ENCODE measurements at places on chromosomes 11 and 22. TPM values are rescaled to one million over a fixed set of nuclear protein-coding genes. Genes with fewer than 3 reads are reported as not detected.

GRCh38 chr11:11435635-11436034 lies 82.6 kb upstream of the CSNK2A3 start:
- DNase-seq, result no peak

- no peak for DNase-seq
These were observed 275.5 kb downstream of the SOX6 start for GRCh38 chr11:16080688-16081381.

DNA sequence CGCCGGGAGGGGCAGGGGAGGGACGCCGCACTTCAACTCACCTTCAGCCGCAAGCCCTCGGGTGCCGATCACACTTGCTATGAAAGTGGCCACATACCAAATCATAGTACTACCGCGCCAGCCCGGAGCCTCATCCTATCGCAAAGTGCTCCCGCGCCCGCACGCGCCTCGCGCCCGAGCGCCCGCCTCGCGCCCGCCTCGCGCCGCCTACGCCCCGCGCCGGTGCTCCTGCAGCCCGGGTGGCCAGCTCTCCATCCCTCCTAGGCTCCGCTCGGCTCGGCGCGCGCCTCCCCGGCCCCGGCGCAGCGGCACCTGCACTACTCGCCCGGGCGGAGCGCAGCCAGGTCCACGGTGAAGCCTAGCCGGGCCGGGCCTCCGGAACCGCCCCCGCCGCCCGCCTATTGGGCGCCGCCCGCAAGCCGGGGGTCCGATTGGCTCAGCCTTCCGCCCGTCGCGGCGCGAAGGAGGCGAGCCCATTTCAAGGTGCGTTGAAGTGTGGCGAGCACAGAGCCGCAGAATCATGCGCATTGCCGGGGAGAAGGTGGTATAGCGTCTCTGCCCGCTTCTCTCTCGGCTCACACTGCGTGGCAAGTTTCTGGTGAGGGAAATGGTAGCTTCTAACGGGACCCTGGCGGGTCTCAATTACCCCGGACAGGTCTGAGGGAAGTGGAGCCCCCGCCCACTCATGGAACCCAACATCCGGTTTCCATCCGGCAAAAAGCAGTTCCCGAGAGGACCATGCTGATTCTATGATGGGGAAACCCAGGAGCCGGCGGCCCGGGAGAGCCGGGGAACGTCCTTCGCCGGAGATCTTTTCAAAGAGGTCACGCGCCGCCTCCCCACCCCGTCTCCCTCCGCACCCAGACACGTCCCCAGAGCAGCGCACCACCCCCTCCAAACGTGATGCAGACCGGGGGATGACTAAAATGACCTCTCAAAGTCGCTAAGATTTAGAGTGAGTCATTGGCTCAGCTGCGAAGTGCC lies at the start of gene IGSF9B:
IGSF9B (minus strand) TSS at position 319 of the 984 bp plus-strand sequence; CDS start at position 105, 214 bp downstream.
- DNase-seq, result peak; percentile 94

The GGTLC3 gene
- total RNA-seq, result not detected

- peak; percentile 18 for DNase-seq
These were observed 10.1 kb upstream of the ACR start for GRCh38 chr22:50727678-50728522.

The OR52H1 gene
- not detected for total RNA-seq

The HORMAD2 gene
- total RNA-seq, result not detected

DNA sequence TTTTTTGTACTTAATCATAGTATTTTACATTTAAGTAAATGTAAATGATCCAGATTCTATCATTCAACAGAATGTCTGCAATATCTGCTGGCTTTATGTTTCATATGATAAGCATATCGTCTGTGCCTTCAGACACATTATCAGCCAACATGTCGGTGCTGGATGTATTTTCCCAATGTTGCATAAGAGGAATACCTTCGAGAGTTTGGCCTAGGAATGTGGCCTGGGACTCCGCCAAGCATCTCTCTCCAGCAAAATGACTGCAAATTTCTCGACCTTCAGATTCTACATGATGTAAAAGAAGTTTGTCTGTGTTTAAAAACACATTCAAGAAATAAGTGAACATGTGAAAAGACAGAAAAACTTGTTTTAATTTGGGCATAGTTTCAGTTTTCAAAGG lies 6.9 kb downstream of the BDNF start:
- no peak for DNase-seq

The SCGB1A1 gene
- total RNA-seq, result not detected

DNA sequence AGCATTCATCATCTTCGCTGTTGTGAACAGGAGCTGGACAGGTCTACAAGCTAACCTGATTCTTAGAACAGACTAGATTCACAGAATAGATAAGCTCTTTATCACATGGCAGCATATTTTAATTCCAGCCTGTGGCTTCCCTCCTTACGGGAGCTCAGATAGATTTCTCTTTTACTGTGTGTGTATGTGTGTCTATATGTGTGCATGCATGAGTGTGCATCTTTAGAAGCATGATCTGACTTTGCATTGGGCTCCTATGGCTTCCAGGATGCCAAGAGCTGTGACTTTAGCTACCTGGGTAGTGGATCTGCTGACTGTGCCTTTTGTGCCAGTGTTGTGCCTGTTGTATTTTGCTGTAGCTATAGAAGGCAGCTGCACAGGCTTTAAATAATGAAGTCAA lies 44.3 kb downstream of the ZNRF3 start:
- no peak for DNase-seq

GRCh38 chr11:122367809-122368231 lies 251.8 kb upstream of the BLID start:
- DNase-seq, result no peak

The KCNC1 gene
- total RNA-seq, result not detected

- no peak for DNase-seq
These were observed 45.6 kb downstream of the PISD start for GRCh38 chr22:31616315-31616980.

The LDHAL6A gene
- not detected for total RNA-seq

- no peak for DNase-seq
These were observed 283.1 kb upstream of the CADM1 start for GRCh38 chr11:115787302-115787701.

The GLYATL2 gene
- total RNA-seq, result 0.50 TPM

GRCh38 chr11:77309401-77310085 lies 8.1 kb upstream of the GDPD4 start:
- DNase-seq, result no peak

The VWA5A gene
- 2.8 TPM for total RNA-seq

The SLC5A1 gene
- total RNA-seq, result 223 TPM

DNA sequence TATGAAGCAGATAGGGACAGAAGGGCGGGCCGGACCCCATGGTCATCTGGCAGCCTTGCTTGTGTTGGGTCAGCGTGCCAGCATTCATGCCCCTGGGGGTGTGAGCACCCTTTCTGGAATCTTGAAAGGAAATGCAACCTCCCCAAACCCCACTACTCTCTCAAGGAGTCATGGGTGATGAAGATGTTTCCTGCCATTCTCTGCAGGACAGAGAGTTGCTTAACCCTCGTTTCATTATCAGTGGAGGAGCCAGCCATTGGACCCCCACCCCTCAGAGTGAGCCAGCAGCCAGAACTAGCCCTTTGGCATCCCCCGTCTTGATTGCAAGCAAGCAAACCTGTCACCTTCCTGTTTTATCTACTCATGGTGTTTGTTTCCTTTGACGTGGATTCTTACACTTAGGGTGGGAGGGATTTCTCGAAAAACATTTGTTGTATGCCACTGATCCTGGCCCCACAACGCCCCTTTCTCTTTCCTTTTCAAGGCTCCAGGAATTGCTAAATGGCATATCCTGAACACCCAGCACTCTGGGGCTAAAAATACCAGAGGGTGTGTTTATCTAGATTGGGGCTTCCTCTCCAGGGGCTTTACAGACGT lies 258.3 kb downstream of the ETS1 start:
- no peak for DNase-seq

- DNase-seq, result no peak
These were observed 16.2 kb downstream of the SLC37A2 start for GRCh38 chr11:125079151-125079877.

The FBLN1 gene
- total RNA-seq, result 93.3 TPM

The IGSF9B gene
- 34.5 TPM for total RNA-seq

DNA sequence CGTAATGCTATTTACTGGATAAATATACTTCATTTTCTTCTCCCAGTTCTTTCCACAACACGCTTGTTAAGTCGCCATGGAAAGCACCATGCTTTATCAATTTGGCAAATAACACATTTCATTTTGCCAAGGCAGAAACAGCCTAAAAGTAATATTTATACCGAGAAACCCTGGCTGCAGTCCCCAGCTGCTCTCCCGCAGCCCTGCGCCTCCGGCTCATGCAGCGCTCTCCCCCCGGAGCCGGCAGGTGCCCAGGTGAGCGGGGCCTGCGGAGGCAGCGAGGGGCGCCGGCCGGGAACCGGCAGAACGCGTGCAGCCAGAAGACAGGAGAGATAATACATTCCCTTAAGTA lies 681 bp upstream of the ARHGEF12 start:
- DNase-seq, result no peak

DNA sequence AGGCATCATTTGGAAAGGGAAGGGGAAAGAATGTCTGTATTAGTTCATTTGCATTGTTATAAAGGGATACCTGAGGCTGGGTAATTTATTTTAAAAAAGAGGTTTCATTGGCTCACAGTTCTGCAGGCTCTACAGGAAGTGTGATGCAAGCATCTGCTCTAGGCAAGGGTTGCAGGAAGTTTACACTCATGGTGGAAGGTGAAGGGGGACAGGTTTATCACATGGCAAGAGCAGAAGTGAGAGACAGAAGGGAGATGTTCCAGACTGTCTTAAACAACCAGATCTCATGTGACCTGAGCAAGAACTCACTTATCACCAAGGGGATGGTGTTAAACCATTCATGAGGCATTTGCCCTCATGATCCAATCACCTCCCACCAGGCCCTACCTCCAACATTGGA lies 90.6 kb downstream of the CCDC83 start:
- DNase-seq, result no peak

DNA sequence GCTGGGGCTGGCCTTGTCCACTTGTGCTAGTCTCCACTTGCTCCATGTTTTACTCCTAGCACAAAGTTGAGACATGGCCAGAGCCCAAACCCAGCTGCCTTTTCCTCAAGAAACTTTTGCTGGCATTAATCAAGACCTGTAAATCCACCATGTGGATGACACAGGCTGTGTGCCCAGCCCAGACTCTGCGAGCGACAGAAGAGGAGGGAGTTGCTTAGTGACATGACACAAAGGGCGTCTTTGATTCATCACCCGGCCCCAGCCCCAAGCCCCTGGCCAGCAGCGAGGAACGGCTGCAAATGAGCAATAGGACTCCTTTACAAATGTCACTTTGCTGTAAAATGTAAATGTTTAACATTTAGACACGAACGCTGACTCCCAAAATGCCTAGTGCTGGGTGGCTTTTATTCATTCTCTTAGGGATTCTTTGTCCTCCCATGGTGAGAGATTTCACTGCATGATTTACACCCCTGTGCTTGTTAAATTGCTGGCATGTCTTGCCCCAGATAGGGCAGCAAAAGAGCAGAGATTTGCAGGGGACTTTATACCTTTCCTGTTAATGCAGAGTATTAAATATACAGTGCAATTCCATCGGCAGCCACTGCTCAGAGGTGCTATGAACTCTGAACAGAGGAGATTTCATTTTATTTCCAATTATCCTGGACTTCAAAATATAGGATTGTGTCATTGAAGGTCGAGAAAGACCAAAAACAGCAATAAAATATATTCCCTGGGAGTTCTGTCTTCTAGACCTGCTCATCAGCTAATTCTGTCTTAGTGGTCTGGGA lies 263.6 kb upstream of the NCAM1 start:
- DNase-seq, result no peak

The TBCEL gene
- 24.6 TPM for total RNA-seq

- peak; percentile 25 for DNase-seq
These were observed 8.9 kb upstream of the SYT8 start for GRCh38 chr11:1825785-1826451.

The NXPE1 gene
- total RNA-seq, result not detected

- DNase-seq, result no peak
These were observed 142.3 kb downstream of the NXPE2 start for GRCh38 chr11:114820621-114821020.

DNA sequence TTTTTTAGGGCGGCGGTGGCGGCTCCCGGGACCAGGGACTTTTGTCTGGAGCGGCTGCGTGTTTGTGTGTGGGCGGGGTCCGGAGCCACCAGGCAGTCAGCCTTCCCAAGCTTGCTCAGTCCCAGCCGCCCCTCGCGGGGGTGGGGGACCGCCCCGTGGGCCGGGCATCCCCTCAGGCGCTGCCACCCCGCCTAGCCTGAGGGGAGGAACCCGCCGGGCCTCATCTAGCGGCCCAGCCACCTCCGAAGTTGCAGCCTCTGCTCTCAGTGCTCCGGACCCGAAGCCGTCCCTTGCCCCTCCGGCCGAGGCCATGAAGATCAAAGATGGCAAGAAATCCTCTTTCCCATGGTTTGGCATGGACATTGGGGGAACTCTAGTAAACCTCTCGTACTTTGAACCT lies 235.2 kb downstream of the OR4C45 start:
- no peak for DNase-seq

DNA sequence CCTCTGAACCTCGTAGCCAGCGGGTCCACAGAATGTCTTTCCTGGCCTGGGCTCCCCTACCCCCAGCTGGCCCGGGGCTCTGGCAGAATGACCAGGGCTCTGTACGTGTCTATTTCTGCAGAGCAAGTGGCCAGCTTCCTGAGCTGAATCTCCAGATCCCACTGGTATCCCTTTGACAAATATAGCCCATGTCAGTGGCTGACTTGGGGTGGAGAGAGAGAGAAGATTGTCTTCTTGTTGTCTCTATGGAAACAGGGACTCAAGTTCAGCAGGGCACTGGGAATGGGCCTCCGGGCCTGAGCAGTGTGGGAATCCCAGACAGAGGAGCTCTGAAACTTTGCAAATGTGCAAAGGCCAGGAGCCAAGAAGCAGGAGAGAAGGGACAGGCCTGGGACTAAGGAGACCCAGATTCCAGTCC lies 33.9 kb downstream of the ANO1 start:
- DNase-seq, result peak; percentile 46

DNA sequence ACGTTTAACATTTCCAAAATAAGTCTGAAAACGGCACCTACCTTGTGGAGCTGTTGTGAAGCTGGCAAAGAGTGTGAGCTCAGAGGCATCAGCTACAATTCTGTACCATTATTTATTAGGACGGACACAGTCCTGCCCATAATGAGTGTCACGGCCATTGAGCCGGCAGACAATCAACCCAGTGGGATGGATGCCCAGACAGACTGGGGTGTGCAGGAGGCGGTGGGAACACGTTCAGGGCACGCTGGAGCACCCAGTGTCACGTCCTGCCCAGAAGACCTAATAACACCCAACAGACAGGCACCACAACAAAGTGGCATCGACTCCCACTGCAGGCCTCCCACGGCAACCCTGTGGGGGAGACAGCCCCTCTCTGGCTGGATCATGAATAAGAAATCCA lies 34.5 kb downstream of the TPST2 start:
- DNase-seq, result peak; percentile 56

The TTC28 gene
- total RNA-seq, result 17.0 TPM

- DNase-seq, result no peak
These were observed 205.8 kb upstream of the TBCEL start for GRCh38 chr11:120818097-120818496.

- no peak for DNase-seq
These were observed 55.7 kb downstream of the PTPRJ start for GRCh38 chr11:48036011-48036410.

The BCO2 gene
- 137 TPM for total RNA-seq

- DNase-seq, result no peak
These were observed 11.1 kb upstream of the CBX6 start for GRCh38 chr22:38882972-38883622.

Measured in left ventricle myocardium superior (tissue), 1 donor.